CD8-positive, alpha-beta memory T cell (primary cell): ENCODE measurements at places on chromosomes 6 and 20. TPM values are rescaled to one million over a fixed set of nuclear protein-coding genes. Genes with fewer than 3 reads are reported as not detected.
A peak's percentile ranks its signal among the peaks of the same experiment; 100 is the strongest.

PNLDC1 gene
- total RNA-seq = 0.39 TPM

DNA sequence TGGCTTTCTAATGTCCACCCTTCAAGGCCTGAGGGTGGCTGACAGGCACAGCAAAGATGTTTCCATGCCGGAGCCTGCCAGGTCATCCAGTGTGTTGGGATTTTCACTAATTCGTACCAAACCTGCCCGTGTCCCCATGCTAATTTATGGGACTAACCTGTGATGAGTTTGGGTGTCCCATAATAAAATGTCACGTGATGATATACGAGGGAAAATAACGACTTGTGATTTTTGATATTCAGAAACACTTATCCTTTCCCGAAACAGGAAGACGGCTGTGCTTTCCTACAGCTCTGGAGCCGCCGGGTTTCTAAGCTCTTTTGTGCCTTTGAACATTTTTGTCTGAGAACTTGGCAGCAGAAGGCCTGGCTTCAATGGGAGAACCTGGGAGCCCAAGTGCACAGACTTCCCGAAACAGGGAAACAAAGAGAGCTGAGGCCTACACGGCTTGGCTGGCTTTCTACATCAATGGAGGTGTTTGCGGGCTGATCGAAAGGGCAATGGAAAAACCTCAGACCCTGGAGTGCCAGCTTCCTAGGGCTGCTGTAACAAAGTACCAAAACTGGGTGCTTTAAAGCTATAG is 171.9 kb upstream of the JARID2 start:
- DNase-seq = no peak
- peaks cover 3% of the 10 kb centered on the region for H3K4me1 ChIP-seq
- no peak overlapping the region for H3K4me3 ChIP-seq
- no peak overlapping the region for H3K27ac ChIP-seq

- no peaks in the 10 kb centered on the region for H3K4me1 ChIP-seq
- no peaks in the 10 kb centered on the region for H3K27me3 ChIP-seq
- H3K4me3 ChIP-seq = no peak overlapping the region
- H3K27ac ChIP-seq = no peak overlapping the region
- H3K36me3 ChIP-seq = no peaks in the 10 kb centered on the region
- no peak for DNase-seq
Observed at GRCh38 chr6:100372326-100373091, 92.2 kb downstream of the SIM1 start.

DNA sequence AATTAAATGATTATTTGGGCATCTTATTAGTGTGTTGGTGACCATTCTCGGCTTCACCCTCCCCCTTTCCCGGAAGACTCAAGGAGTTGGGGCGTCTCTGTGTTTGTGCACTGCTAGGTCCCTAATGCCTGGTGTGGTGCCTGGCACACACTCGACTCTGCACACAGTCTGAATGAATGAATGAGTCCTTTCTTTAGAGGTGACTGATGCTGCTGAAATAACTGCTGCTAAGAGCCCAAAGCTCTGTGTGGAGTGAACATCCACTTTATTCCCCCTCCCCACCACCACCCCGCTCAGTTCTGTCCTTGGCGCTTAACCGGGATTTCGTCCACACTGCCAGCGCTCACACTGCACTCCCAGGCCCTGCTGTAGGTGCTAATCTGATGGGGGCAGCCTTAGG is 1.2 kb upstream of the PHACTR3 start:
- no peaks in the 10 kb centered on the region for H3K4me1 ChIP-seq
- H3K27ac ChIP-seq = no peak overlapping the region
- H3K4me3 ChIP-seq = no peak overlapping the region

DNA sequence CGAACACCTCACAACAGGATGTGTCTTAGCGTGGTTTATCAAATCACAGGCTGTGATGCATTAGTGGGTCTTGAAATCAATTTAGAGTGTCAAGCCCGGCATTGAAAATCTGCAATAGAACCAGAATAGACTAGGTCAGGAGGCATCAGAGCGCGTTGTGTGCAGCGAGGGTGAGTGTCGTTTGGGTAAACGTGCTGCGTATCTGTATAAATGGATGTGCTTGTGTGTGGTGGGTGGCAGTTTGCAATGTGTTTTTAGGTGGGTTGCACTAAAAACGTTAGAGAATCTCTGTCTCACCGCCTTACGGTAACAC is 121.0 kb upstream of the SULF2 start:
- no peak for DNase-seq
- no peaks in the 10 kb centered on the region for H3K27me3 ChIP-seq
- no peaks in the 10 kb centered on the region for H3K36me3 ChIP-seq
- no peak overlapping the region for H3K4me3 ChIP-seq

GRCh38 chr6:156849806-156850205 is 72.6 kb downstream of the ARID1B start:
- no peak for DNase-seq
- H3K27me3 ChIP-seq = no peaks in the 10 kb centered on the region
- H3K4me1 ChIP-seq = peaks cover 59% of the 10 kb centered on the region
- no peaks in the 10 kb centered on the region for H3K36me3 ChIP-seq

GRCh38 chr6:116550796-116551195 is 2.8 kb upstream of the CALHM4 start:
- H3K4me1 ChIP-seq = no peaks in the 10 kb centered on the region
- H3K36me3 ChIP-seq = no peaks in the 10 kb centered on the region
- DNase-seq = no peak
- no peak overlapping the region for H3K27ac ChIP-seq

DNA sequence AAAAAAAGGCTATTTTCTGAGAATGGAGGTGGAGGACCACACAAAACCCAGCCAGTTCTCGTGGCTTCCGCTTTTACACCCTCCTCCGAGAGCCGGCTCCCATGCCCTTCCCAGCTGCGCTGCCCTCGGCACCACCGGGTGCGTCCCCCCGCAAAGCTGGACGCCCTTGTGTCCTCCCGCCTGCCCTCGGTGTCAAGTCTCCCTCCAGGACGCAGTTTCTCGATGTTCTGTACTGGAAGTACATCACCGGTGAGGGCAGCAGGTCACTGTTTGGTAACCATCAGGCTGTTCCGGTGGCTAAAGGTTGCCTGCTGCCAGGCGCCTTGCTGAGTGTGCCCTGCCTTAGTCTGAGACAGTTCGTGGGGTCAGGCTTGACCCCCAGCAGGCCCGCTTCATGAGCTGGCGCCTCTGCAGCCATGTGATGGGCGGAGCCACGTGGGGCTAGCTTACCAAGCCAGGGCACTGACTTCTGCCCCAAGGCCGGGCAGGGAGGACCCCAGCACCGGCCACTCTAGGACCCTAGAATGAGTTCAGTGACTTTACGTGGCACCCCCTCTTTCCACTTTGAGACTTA is 34.6 kb downstream of the RREB1 start:
- DNase-seq = no peak
- no peak overlapping the region for H3K4me3 ChIP-seq
- no peaks in the 10 kb centered on the region for H3K27me3 ChIP-seq
- peaks cover 82% of the 10 kb centered on the region for H3K4me1 ChIP-seq
- H3K36me3 ChIP-seq = no peaks in the 10 kb centered on the region

DNA sequence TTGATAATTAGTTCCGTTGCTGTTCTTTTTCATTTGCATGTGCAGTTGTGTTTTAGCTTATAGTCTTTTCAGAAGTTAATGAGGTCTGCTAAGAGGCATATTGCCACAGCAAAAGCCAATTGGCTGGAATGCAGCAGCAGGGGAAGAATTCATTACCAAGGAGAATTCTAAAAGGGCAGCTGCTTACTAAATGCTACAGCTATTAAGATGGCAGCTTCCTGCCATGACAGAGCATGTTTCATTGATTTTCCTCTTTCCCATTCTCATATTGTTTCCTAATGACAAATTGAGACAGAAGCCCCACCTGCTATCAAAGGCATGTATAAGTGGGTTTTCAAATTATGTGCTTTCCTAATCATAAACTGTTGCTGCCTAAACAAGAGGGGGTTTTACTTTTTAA is 66.6 kb downstream of the CLVS2 start:
- H3K27ac ChIP-seq = no peak overlapping the region
- DNase-seq = no peak
- no peaks in the 10 kb centered on the region for H3K4me1 ChIP-seq
- no peaks in the 10 kb centered on the region for H3K36me3 ChIP-seq
- H3K4me3 ChIP-seq = no peak overlapping the region
- H3K27me3 ChIP-seq = no peaks in the 10 kb centered on the region

IL17F gene
- 2.3 TPM for total RNA-seq

GRCh38 chr6:52535711-52536423 is 41.0 kb downstream of the TRAM2 start:
- no peaks in the 10 kb centered on the region for H3K36me3 ChIP-seq
- peaks cover 33% of the 10 kb centered on the region for H3K4me1 ChIP-seq
- no peak overlapping the region for H3K27ac ChIP-seq
- no peak overlapping the region for H3K4me3 ChIP-seq
- no peaks in the 10 kb centered on the region for H3K27me3 ChIP-seq
- DNase-seq = peak; percentile 15

CASS4 gene
- total RNA-seq = 3.7 TPM

DNA sequence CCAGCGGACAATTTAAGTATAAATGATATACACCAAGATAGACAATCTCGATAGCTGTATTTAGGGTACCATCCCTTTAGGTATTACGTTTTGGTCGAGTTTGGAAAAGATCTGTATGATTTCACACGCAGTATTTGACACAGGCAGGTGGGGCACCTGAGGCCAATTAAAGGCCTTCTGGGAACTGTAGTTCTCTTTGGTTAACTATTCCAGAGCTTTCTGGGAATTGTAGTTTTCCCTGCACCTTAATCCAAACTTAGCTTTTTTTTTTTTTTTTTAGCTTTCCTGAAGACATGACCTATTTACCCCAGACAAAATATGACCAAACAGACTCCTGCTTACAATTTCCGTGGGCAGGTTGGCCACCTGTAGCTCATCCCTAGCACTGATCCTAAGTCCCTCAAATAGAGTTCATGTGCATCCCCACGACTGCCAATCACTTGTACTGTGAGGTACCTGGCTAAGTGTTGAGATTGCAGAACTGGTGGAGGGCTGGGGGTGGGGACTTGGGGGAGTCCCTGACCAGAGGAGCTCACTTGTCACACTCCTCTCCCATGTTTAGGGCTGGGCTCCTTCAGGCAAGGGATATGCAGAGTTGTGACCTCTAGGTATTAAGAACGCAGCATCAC is 999 bp upstream of the EHMT2 start:
- H3K36me3 ChIP-seq = peaks cover 2% of the 10 kb centered on the region
- no peaks in the 10 kb centered on the region for H3K27me3 ChIP-seq
- peak; percentile 58 for DNase-seq
- H3K27ac ChIP-seq = peak overlapping the region; percentile 82
- H3K4me1 ChIP-seq = peaks cover 41% of the 10 kb centered on the region

CLDN20 gene
- total RNA-seq = not detected

GRCh38 chr6:135449246-135449645 is 48.3 kb downstream of the AHI1 start:
- no peaks in the 10 kb centered on the region for H3K27me3 ChIP-seq
- no peak for DNase-seq
- no peaks in the 10 kb centered on the region for H3K4me1 ChIP-seq
- no peaks in the 10 kb centered on the region for H3K36me3 ChIP-seq

- H3K27ac ChIP-seq = no peak overlapping the region
- H3K4me1 ChIP-seq = peaks cover 14% of the 10 kb centered on the region
- H3K4me3 ChIP-seq = no peak overlapping the region
- no peak for DNase-seq
Observed at GRCh38 chr6:111603040-111603439, 2.6 kb downstream of the TRAF3IP2 start.

- no peak for DNase-seq
- H3K36me3 ChIP-seq = no peaks in the 10 kb centered on the region
- H3K27ac ChIP-seq = no peak overlapping the region
- no peak overlapping the region for H3K4me3 ChIP-seq
- H3K27me3 ChIP-seq = no peaks in the 10 kb centered on the region
Observed at GRCh38 chr20:20210327-20210726, 157.6 kb upstream of the INSM1 start.

PEDS1 gene
- total RNA-seq = 20.2 TPM

DNA sequence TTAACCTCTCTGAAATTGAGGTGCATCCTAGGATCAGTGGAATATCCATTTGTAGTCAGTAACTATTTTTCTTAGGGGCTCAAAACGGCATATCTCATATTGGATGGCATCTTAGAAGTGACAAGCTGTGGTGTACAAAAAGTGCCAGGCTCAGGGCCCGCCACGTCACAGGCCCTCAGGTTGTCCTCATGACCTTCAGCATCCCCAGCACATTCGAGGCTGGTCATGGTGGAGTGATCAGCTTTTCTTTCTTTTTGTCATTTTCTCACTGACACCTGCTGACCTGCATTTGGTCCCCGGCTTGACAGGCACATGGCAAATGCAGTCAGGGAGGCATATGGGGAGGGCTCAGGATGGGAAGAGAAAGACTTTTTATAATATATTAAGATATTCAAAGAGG is 7.1 kb upstream of the E2F1 start:
- no peak for DNase-seq
- H3K4me1 ChIP-seq = peaks cover 22% of the 10 kb centered on the region
- no peak overlapping the region for H3K4me3 ChIP-seq
- H3K27ac ChIP-seq = no peak overlapping the region

DNA sequence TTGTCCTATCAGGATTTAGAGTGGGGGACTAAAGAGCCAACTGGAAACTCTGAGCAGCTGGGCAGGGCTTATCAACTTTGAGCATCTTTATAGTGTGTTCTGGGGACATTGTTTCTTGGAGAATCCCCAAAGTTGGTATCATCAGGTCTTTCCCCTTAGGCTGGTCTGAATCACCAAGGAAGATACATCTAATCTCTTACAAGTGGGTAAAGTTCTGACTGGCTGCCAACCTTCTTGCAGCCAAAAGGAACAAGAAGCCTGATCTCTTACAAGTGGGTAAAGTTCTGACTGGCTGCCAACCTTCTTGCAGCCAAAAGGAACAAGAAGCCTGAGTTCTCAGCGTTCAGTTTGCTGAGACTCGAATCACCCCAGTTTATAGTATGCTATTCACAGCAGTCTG is 1.6 kb upstream of the MED23 start:
- H3K4me3 ChIP-seq = no peak overlapping the region
- no peak for DNase-seq
- H3K27ac ChIP-seq = no peak overlapping the region
- peaks cover 2% of the 10 kb centered on the region for H3K36me3 ChIP-seq

SLC17A1 gene
- total RNA-seq = not detected

- no peaks in the 10 kb centered on the region for H3K27me3 ChIP-seq
- H3K4me1 ChIP-seq = no peaks in the 10 kb centered on the region
- no peak overlapping the region for H3K4me3 ChIP-seq
- no peak for DNase-seq
- H3K27ac ChIP-seq = no peak overlapping the region
- no peaks in the 10 kb centered on the region for H3K36me3 ChIP-seq
Observed at GRCh38 chr6:11852061-11852651, 73.6 kb upstream of the ADTRP start.

DNA sequence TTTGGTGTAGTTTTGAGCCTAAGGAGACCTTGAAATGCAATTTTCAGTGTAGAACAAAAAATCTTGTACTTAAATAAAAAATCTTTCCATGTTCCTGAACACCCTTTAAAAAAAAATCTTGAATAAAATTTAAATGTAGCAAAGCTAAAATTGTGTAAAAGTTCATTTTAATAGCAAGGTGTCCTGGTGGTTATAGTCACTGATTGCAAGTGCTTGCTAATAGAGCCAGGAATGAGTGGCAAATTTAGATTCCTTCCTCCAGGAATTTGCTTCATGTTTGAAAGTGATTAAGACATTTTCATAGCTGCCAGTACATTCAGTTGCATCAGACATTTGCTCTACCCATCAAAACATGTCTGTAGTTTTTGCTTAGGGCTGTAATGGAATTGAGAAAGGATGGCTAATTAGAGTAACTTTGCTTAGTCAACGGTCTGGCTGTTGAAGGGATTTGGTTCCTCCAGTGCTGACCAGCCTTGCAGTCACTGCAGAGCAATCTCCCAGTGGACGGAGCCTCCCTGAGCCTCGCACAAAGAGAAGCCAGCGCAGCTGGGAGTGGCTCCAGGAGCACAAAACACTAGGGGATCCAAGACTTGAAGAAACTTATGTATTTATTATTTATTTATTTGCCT is 36.5 kb downstream of the AKAP12 start:
- DNase-seq = no peak
- no peaks in the 10 kb centered on the region for H3K36me3 ChIP-seq
- no peaks in the 10 kb centered on the region for H3K4me1 ChIP-seq
- no peaks in the 10 kb centered on the region for H3K27me3 ChIP-seq
- H3K27ac ChIP-seq = no peak overlapping the region
- H3K4me3 ChIP-seq = no peak overlapping the region
